ENCODE measurements at places on chromosomes 7 and 10.

DNA sequence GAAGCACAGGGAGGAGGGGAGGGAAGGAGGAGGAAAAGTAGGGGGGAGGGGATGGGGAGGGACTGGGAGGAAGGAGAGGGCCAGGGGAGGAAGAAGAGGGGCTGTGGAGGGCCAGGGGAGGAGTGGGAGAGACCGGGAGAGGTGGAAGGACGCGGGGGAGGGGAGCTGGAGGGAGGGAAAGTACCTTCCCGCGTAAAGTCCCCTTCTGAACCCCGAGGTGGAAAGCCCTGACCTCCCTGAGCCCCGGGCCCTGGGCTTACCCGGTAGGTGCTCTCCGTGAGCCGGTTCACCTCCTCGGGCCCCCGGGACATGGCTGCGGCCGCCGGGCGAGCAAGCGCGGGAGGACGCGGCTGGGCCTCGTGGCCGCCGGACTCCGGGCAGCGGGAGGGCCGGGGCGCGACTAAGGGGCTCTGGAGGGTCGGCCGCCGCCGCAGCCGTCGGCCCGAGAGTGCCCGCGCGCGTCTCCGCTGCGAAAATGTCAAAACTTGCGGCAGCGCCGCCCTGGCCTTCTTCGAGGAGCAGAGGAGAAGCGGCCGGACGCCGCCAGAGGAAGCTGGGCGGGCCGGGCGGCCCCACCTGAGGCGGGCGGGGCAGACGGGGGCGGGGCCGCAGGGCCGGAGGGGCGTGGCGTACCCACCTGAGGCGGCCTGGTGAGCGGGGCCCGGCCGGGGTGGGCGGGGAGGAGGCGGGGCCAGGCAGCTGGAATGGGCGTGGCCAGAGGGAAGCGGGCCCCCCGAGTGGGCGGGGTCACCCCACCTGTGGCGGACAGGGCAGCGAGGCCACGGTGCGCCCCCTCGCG lies at the start of gene BAIAP2L1:
Gene BAIAP2L1, minus strand, starts transcription at position 549 of the 799 bp plus-strand sequence. Its CDS starts 238 bp downstream, at position 311.
- DNase-seq = peak; percentile 61

DNA sequence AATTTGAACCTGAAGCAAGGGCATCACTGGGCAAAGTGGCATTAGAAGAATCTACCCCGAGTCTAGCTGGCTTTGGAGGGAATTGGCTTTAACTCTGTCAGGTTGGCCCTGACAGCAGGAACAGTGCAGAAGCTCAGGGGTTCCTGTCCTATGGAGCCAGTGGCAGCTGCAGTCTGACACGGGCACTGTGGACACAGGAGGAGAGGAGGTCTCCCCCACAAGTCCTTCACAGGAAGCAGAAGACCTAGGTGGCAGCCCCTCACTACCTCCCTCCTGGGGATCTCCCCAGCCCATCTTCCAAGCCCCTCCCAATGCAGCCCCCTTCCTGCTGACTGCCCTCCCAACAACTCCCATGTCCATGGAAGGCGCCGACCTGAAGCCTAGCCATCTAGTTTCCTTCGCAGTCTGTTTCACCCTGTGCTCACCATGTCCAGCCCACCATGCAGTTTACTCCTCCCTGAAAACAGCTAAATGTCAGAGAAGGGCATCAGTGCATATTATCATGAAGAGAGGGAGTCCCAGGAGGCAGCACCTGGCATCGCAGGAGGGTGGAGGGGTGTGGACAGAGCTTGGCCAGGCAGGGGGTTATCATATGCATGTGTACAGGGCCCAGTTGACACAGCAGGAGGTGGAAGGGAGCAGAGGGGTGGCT lies 17.9 kb upstream of the GDF10 start:
- no peak for DNase-seq

- no peak for DNase-seq
Measured at GRCh38 chr7:139265673-139266072, 34.6 kb downstream of the UBN2 start.

- no peak for DNase-seq
Measured at GRCh38 chr10:103463499-103463898, 4.8 kb upstream of the CALHM1 start.

DNA sequence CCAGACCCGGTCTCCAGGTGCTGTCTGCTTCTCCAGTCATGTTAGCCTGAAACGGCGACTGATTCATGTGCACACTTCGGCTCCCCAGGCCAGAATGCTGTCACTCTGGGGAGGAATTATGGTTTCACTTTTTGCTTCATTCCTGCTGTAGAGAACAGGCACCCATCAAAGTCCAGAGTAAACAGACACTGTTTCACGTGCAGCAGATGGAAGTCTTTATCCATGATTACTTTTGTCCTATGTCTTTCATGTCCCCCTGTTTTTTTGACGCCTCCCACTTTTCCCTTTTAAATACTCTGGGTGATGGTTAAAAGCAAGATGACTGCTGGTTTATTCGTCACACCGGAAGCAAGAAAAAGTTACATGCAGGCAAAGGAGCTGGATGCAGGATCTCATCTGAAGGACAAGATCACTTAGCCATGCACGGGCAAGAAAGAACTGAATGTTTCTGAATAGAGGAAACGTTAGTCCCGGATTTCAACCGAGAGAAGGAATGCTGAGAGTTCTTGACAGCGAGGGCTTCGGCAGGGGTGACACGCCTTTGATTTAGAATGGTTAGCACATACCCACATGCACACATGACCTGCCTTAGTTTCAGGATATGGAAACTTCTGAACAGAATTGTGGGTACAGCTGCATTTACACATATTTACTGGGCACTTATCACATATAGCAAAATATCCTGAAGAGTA lies 250.0 kb upstream of the KLF6 start:
- no peak for DNase-seq

DNA sequence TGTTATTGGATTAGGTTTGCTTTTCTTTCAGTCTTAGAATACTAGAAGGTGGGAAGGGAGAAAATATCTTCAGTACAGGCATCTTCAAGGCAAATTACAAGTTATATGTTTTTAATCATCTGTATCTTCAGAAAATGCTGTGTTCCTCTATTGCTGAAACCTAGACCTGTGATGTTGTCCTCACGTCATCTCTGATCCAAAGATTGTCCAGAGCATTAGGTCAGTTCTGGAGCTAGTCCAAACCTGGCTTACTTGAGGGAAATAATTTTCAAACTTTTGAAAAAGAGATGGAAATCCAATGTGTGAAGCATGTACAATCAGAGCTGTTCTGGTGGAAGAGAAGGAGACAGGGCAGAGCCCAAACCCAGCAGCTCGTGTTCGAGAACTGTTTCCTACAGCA lies 217.3 kb downstream of the ZEB1 start:
- no peak for DNase-seq

DNA sequence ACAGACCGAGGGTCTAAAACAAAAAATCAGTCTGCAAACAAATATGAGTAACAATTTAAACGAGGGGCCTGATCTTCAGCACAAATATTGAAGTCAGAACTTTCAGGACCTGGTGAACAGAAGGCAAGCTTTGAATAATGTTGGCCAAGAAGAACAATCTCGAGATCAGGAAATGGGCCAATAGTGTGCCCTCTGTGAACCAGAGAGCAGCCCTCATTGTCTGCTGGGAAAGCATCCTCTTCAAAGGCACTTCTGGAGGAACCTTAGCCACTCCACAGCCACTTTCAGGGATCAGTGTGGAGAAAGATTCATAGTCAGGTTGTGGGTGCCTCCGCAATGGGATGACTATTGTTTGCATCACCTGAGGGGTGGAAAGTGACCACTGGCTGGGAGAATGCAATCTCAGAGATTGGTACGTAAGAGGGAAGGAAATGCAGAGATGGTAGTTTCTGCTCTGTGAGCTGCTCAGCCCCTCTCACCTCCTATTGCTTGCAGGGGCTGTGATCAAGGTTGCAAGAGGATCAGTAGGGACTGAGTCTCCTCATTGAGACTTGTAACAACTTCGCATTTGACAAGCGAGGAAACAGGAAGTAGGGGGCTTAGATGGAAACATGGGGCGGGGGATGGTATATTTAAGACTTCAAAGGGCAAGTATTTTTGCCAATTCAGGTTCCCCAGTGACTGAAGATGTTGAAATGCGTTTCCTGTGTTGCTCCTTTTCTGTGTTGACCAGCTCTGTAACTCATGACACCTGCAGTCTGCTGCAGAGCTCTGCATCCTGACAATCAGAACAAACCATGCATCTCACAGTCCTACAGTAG lies 28.4 kb upstream of the IFRD1 start:
- DNase-seq = no peak

DNA sequence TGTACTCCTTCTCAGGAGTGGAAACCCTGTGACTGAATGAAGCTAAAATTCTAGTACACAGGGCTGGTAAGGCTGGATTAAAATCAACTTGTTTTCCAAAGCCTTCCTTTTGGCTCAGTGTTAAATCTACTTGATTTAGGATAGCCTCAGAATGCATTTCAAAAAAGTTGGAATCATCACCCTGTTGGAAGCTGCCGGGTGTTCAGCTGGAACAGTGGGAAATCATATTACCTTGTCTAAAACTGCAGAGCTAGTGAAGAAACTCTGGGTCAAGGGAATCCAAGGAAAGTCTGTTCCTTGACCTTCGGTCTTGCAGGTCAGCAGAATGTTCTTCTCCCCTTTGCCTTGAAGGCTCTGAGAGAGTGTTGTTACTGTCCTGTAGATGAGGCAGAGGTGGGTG lies 252.1 kb upstream of the INHBA start:
- DNase-seq = no peak

- DNase-seq = no peak
Measured at GRCh38 chr10:131829156-131829930, 71.5 kb upstream of the PPP2R2D start.

DNA sequence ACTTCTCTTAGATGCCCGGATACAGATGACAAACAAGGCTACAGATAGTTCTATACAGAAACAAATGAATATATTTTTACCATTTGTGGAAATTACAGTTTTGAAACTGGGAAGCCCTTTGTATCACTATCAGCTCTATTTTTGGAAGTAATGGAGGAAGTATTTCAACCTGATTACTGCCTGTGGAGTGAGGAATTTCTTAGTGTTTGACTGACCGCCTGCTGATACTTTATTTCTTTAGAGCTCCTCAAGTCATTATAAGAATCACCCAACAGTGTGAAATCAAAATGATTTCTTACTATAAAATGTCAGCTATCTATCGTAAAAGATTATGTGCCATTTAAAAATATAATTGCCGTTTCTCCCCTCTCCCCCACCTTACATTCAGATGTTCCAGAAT lies 290.9 kb downstream of the SDK1 start:
- no peak for DNase-seq

DNA sequence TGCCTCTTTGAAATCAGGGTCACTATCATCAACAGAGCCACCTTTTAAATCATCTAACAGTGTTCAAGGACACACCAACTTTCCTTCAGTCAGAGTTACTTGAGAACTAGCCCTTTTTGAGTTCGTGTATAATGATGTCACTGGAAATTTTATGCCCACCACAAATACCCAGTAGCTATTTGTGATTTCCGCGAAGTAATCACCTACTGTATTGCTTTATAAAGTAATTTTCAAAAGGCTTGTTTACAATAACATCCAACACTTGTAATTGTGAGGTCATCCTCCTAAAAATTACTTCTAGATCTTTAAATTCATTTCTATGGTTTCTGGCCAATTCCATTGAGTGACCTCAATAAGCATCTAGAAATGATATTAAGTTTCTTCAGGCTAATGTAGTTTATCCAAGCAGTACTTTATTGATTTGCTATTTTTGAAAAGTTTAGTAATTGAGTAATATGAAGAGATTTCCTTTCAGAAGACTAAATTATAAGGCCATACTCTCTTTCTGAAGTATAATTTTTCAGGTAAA lies 12.8 kb downstream of the TRDMT1 start:
- no peak for DNase-seq

GRCh38 chr10:117005026-117005526 lies at the start of gene SHTN1:
Gene SHTN1 (minus strand): TSS chr10:117005187. CDS start chr10:117005079, 108 bp downstream.
- DNase-seq = no peak

DNA sequence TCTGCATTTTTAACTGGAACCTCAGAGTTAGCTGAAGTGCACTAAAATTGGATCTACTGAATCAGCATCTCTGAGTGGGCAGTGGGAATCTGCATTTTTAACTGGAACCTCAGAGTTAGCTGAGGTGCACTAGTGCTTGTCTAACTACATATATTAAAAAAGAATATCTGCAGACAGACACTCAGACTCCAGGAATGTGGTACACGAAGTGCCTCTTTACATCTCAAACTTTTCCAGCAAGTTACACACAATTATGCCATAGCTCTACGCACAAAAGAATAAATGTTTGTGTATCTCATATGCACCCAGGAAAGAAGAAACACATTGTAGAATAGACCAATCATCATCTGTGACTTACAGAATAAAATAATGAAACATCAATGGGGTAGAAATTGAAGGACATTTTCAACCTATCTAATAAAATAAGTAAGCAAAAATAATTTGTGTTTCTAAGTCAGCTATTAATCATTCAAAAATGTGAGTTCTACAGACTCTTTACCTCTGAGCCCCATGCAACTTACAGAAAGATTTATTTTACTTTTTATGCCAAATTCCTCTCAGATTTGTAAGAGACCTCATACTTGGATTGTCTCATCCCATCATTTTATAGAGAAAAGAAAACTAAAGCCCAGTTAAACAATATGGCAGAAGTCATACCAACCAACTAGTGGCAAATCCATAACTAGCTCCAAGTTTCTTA lies 28.3 kb downstream of the PPP1R3A start:
- no peak for DNase-seq
